Regular cardiac myocyte (primary cell): ENCODE measurements at places on chromosomes 7 and 10. TPM values are rescaled to one million over a fixed set of nuclear protein-coding genes. Genes with fewer than 3 reads are reported as not detected.

Gene MCM7
- 20.0 and 148 TPM in 2 replicates for total RNA-seq

Gene ACBD5
- total RNA-seq, result 28.5 and 33.7 TPM in 2 replicates

Gene CLIP2
- 64.8 and 65.0 TPM in 2 replicates for total RNA-seq

Gene CYP2E1
- total RNA-seq, result 0.19 and 0.28 TPM in 2 replicates
